Activated naive CD4-positive, alpha-beta T cell treated with anti-CD3 and anti-CD28 coated beads, Interleukin-2, amount 50 U/mL, for 72 hours (primary cell): ENCODE measurements at places on chromosomes 1 and 21.

DNA sequence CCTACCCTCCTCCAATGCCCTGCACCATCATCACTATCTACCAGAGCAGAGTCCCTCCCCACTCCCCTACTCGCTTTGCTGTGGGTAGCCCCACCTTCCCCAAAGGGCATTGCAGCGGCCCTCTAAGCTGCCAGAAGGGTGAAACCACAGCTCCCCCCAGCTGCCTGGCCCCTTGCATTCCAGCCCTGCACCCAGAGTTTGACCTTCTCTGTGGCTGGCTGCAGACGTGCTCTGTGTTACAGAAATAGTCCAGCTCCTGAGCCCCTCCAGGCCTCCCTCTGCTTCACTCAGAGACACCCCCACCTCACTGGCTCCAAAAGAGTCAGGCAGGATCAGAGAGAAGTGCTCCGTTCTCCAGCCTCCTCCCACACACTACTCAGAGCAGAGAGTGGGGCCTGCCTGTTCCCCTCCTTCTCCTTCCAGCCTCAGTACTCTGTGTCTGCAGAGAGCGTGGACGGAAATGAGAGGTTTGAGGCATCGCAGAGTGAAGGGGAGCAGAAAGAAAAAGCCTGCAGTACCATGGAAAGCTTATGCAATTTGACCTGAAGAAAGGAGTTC, 63.2 kb downstream of the PLEKHA6 start:
- no peak for DNase-seq

DNA sequence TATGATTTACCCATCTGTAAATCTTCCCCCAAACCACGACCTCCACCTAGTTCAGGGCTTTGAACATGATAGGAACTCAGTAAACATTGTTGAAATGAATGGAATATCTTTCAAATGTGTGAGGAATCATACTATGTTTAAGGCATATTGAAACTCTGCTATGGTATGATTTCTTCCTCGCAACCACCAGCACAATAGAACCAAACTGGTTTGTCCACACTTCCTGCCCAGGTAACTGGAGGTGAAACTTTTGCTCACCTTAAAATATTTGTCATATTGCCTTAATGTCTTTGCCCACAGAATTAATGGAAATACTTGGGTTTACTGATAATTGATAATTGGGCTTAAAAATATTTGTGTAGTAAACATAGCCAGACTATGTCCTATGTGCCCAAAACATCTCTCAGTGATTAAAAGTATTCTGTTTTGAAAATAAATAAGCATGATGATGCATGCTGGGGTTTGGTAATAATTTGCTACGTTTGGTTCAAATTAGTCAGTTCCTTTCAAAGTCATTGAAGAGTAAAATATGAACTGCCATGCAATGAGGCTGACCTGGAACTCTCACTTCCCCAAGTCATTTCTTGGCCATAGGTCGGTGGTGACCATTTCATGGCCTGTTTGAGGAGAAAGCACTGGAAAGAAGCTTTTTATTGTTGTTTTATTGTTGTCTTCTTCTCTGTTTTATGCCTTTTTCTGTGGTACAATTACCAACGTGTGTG, 73.3 kb downstream of the TNFSF18 start:
- no peak for DNase-seq

DNA sequence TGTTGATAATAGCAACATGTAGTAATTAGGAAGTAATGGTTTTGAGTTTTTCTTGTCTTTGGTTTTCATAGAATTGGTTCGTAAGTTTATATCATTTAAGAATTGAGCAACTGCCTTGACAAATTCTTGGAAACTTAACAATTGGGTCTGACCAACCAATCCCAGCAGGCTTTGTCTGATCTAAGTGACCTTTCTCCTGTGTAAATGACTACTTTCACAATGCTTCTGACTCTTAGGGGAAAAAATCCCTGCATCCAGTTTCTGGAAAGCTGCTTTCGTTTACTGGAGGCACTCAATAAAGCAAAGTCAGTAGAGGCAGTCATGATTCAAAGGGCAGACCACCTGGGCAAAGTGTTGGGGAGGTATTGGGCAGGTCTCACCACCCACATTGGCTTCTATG, 303.6 kb upstream of the FAM78B start:
- no peak for DNase-seq

GRCh38 chr21:33022489-33022827, 3.3 kb upstream of the OLIG2 start:
- no peak for DNase-seq

GRCh38 chr1:83511146-83511726, 487.7 kb downstream of the TTLL7 start:
- no peak for DNase-seq

GRCh38 chr1:186308264-186309060, 66.6 kb downstream of the TPR start:
- DNase-seq, result no peak

DNA sequence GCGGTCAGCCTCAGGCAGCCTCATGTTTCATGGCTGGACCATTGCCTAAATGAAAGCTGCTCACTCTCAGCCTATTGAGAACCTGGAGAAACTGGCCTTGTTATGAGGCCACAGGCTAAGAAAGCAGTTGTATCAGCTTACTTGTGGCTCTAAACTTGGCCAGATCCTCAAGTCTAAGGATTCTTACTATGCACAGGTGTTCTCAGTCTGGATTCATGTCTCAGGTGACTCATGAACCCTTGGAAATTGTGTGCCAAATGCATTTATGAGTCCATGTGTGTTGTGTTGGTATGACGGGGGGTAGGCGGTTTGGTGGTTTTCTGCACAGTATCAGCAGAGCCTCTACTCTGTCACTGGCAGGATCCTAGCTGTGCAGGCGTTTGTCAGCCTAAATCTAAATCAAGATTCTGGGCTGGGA, 90.4 kb downstream of the ROR1 start:
- DNase-seq, result no peak

- no peak for DNase-seq
These were observed 26.4 kb downstream of the QSOX1 start for GRCh38 chr1:180181048-180181447.

DNA sequence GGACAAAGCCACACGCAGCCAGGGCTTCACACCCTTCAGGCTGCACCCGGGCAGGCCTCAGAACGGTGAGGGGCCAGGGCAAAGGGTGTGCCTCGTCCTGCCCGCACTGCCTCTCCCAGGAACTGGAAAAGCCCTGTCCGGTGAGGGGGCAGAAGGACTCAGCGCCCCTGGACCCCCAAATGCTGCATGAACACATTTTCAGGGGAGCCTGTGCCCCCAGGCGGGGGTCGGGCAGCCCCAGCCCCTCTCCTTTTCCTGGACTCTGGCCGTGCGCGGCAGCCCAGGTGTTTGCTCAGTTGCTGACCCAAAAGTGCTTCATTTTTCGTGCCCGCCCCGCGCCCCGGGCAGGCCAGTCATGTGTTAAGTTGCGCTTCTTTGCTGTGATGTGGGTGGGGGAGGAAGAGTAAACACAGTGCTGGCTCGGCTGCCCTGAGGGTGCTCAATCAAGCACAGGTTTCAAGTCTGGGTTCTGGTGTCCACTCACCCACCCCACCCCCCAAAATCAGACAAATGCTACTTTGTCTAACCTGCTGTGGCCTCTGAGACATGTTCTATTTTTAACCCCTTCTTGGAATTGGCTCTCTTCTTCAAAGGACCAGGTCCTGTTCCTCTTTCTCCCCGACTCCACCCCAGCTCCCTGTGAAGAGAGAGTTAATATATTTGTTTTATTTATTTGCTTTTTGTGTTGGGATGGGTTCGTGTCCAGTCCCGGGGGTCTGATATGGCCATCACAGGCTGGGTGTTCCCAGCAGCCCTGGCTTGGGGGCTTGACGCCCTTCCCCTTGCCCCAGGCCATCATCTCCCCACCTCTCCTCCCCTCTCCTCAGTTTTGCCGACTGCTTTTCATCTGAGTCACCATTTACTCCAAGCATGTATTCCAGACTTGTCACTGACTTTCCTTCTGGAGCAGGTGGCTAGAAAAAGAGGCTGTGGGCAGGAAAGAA, 8.1 kb downstream of the PSRC1 start:
- no peak for DNase-seq

DNA sequence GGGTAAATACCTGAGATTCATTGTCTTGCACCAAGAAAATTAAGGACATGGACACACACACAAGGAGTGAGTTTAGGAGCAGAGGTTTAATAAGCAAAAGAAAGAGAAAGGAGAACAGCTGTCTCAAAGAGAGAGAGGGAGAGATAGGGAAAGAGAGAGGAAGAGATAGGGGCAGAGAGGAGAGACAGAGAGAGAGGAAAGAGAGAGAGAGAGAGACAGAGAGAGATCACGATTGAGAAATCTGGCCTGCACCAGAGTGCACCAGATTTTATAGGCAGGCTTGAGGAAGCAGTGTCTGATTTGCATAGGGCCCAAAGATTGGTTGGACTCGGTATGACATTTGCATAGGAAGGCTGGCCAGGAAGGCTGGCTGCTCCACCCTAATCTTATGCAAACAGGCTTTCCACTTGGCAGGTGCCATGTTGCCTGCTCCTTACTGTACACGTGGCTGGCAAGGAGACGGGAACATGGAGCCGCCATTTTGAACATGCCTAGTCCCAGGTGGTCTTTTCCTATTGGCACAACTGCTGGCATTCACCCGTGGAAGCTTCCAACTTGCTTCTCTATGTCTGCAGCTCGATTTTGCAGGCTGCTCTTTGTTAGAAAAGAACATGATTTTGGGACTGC, 419.9 kb downstream of the ZP4 start:
- DNase-seq, result no peak

DNA sequence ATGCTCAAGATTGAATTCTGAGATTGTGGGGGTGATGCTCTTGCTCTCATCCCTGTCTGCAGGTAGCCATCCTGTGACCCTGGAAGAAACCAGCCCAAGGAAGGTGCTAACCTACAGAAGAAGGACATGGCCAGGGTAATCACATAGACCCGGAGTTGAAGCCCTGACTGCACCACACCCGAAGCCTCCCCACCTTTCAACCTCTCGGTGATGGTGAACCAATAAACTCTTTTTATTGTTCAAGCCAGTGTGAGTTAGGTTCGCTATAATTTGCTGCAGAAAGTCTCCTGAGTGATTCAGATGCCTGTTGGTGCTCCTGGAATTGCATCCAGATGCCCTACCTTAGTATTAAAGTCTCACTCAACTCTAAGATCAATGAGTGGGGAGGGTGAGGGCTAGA, 163.6 kb downstream of the PLPP3 start:
- no peak for DNase-seq

DNA sequence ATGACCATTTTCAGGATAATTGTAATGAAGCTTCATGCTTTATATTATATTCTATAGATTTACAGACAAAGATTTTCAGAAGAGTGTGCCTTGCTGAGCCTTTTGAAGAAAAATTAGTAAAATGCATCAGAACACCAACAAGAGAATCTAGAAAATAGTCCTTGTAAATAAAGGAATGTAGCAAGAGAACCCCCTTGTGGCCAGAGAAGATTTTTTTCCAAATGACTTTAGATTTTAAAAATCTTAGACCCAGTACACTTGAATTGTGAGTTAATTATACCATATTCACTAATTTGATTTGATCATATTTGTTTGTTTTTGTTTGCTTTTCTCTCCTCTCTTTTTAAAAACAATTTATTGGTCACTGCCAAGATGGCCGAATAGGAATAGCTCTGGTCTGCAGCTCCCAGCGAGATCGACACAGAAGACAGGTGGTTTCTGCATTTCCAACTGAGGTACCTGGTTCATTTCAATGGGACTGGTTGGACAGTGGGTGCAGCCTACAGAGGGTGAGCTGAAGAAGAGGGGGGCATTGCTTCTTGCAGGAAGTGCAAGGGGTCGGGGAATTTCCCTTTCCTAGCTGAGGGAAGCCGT, 12.8 kb upstream of the IFI44L start:
- DNase-seq, result no peak

DNA sequence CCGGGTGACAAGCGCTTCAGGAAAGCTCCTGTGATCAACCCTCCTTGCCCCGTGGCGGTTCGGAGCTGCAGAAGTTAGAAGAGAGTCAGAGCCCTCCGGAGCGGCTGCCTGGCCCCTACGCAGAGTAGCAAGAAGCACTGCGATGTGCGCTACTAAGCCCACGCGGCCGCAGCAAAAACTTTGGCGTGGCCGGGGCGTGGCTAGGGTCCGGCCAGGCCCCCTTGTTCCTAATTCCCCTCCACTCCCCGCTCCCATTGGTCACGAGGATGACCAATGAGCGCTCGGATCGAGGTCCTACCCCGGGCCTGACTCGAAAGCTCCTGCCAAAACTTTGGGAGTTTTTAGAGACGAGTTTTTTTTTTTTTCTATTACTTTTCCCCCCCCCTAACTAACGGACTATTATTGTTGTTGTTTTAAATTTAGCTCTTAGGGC, at the start of gene HLX:
HLX (plus strand) TSS at position 368 of the 433 bp plus-strand sequence. CDS start 415 bp downstream, outside the sequence.
- no peak for DNase-seq

DNA sequence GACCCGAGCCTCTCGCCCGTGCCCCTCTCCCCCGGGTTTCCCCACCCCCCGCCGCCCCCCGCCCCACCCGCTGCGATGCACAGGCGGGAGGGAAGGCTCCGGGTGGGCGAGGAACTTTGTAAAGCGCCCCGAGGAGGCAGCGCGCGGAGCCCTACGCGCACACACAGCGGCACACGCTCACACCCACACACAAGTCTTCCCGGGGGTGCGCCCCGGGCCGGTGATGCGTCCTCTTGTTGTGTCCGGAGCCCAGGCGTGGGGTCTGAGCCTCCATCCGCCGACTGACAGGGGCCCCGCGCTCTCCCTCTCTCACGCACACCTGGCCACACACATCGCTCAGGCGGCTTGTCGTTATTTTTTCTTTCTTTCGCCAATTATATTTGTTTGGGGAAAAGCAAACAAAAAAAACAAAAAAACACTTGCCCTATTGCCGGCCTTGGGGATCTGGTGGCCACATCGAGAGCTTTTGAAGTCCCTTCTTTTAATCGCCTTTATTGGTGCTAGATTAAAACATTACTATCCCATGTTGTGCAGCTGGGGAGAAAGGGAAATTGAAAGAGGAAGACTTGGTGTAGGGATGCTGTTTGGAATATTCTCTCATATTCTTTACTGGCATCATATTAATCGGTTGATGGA, 770 bp downstream of the NTNG1 start:
- peak; percentile 12 for DNase-seq

DNA sequence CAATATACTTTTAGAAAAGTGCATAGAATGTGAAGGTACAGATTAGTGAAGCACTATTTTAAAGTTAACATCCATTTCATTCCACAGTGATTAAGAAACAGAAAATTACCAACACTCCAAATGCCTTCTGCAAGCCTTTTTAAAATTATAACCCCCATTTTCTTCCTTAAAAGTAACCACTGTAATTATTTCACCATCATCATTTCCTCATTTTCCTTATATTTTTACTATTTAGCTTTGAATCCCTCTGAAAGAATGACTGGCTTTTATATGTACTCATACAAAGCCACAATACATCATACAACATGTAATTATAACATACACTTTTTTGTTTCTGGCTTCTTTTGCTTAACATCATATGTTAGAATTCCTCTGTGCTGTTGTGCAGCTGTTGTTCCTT, 6.5 kb upstream of the NEGR1 start:
- no peak for DNase-seq

GRCh38 chr1:217105437-217105836, 382.2 kb upstream of the ESRRG start:
- no peak for DNase-seq

DNA sequence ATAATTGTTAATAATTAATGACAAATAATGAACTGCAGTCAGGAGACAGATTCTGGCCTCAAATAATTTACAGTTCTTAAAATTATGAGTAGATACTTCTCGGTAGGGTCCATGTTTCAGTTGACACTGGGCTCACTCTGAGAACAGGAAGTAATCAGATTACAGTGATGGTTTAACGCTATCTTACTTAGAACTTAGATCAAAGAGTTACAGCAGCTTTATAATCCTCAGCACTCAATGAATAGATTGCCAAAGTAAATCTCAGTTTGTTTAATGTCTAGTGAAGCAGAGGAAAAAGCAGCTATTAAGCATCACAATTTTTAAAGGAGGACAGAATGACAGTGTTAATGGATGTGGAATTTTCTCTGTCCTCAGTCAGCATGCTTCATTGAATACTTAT, 79.6 kb downstream of the PDE4B start:
- no peak for DNase-seq
